ENCODE measurements at places on chromosomes 16 and 17. TPM values are rescaled to one million over a fixed set of nuclear protein-coding genes. Genes with fewer than 3 reads are reported as not detected.

The BIRC5 gene
- polyA plus RNA-seq = 30.4 TPM

The MMP2 gene
- polyA plus RNA-seq = 296 TPM

The TOM1L1 gene
- polyA plus RNA-seq = 108 TPM

The PIMREG gene
- polyA plus RNA-seq = 19.5 TPM

GRCh38 chr17:44374306-44375195 lies 10.9 kb upstream of the FAM171A2 start:
- DNase-seq = no peak

DNA sequence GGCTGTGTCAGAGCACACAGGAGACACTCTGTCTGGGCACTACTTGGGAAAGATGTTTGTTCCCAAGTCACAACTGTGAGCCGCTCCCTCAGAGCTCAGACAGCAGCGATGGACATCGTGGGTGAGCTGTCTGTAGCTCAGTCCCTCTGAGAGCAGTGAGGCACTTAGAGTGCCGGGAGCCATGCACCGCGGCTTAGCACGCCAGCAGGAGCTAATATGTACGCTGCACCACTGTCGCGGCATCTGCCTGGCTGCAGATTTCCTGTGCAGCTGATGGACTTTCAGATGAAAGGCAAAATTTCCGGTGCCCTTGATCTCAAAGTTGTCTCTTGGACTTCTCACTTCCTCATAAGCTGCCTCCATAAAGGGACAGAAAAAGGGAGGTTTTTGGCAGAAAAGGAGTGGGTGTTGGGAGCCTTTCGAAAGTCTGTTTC lies 92.8 kb upstream of the ZNF469 start:
- DNase-seq = no peak

- no peak for DNase-seq
Measured at GRCh38 chr17:913207-913606, 66.4 kb downstream of the NXN start.

- DNase-seq = no peak
Measured at GRCh38 chr17:57369509-57369945, 113.2 kb downstream of the MSI2 start.

DNA sequence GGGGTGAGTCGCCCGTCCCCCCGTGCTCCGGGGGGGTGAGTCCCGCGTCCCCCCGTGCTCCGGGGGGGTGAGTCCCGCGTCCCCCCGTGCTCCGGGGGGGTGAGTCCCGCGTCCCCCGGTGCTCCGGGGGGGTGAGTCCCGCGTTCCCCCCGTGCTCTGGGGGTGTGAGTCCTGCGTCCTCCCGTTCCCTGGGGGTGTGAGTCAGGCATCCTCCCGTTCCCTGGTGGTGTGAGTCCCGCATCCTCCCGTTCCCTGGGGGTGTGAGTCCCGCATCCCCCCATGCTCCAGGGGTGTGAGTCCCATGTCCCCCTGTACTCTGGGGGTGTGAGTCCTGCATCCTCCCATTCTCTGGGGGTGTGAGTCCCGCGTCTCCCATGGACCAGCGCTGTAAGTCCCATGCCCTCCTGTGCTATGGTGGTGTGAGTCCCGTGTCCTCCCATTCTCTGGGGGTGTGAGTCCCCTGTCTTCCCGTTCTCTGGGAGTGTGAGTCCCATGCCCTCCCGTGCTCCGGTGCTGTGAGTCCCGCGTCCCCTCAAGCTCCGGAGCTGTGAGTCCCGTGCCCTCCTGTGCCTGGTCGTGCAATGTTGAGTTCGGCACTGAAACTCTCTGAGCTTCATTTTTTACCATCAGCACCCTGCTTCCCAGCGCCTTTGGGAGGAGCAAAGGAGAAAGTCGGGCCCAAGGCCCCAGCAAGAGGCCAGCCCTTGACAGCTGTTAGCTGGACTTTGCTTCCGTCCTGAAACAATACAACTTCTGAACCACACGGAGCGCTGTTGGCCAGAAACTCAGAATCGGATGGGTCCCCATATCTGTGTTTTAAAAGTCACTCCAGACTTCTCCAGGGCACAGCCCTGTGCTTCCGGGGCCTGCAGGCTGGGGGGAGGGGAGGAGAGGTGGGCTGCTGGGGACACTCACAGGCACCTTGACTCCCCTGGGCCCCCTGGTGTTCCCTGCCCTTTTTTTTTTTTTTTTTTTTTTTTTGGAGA lies 11.5 kb upstream of the ZC3H18 start:
- DNase-seq = peak; percentile 46

DNA sequence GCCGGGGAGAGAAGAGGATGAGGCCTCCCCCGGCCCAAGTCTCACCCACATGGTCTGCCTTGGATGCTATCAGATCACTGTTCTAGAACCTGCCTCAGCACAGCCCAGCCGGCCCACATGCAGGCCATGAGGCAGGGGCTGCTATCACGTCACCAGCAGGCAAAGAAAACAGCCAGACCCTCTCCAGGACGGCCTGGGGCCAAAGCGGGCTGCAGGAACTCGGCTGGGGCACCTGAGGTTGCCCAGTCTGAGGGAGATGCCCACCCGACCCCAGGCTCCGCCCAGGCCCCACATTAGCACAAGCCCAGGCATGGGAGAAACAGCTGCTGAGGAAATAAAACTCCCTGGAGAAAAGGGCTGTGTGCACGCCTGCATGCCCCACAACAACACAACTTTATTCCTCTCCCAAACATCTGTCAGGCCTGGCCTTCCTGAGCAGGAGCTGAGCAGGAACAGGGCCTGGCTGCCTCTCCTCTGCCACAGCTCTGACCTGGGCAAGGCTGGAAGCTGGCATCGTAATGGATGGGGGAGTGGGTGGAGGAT lies 6.7 kb upstream of the SMIM5 start:
- no peak for DNase-seq

- DNase-seq = no peak
Measured at GRCh38 chr16:25027781-25028180, 12.6 kb upstream of the ARHGAP17 start.

DNA sequence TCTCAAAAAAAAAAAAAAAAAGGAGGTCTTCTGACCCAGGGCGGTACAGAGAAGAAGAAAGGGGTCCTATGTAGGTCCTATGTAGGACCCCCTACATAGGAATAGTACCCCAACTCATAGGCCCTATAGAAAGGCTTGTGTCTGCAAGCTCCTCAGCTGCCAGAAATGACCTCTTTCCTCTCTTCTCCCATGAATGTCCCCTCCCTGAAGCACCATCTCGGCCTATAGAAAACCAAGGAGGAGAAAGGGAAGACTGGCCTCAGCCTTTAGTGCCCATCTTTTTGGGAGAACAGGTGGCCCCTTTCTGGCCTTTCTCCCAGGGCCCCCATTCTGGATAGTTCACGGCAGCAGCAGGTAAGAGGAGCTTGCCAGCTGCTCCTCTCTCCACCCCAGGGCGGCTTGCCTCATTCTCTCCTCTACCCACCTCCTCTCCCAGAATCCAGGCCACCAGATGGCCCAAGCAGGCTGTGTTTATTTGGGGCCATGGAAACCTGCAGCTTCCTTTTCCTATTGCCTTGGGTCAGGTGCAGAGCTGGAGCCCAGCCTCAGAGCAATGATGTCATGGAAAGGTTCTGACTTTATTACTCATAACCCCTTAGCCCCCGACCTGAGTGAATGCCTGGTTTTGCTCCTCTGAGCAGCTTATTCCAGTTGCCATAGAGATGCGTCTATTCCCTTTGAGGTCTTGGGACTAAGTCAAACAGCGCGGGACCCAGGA lies 1.6 kb upstream of the MRPL58 start:
- DNase-seq = no peak
